Activated CD8-positive, alpha-beta memory T cell treated with anti-CD3 and anti-CD28 coated beads, Interleukin-2, amount 10 ng/mL, durations not matched to agents 7 days and 5 days (primary cell): ENCODE measurements at places on chromosomes 2 and 18. TPM values are rescaled to one million over a fixed set of nuclear protein-coding genes. Genes with fewer than 3 reads are reported as not detected.

GRCh38 chr2:102585847-102586404, 33.4 kb upstream of the SLC9A2 start:
- DNase-seq = no peak

GRCh38 chr2:46663614-46664013, 184.2 kb downstream of the TMEM247 start:
- no peak for DNase-seq

- no peak for DNase-seq
These were observed 33.1 kb upstream of the ZNF532 start for GRCh38 chr18:58831606-58832005.

- no peak for DNase-seq
These were observed 3.5 kb upstream of the FAM124B start for GRCh38 chr2:224405412-224405811.

- DNase-seq = peak; percentile 75
These were observed 79.7 kb upstream of the MSH2 start for GRCh38 chr2:47323009-47323821.

DNA sequence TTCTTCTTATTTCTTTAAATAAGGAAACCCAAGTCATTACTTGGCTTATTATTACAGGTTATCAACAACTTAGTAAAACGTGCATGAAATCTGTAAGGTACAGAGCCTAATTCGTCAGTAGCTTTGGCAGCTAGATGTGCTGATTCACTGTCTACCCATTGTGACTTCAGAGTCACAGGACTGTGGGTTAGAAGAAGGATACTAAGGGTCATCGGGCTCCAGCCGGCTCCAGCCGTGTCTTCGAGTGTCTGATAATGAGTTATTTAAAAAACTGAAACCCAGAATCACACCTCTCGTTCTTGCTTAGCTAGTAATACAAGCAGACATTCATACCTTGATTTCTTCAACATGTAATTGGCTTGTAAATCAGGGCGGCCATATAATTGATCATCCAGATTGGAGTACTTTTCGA, 170.5 kb downstream of the FMNL2 start:
- no peak for DNase-seq

GRCh38 chr2:134109725-134110124, 144.1 kb upstream of the MGAT5 start:
- no peak for DNase-seq

DNA sequence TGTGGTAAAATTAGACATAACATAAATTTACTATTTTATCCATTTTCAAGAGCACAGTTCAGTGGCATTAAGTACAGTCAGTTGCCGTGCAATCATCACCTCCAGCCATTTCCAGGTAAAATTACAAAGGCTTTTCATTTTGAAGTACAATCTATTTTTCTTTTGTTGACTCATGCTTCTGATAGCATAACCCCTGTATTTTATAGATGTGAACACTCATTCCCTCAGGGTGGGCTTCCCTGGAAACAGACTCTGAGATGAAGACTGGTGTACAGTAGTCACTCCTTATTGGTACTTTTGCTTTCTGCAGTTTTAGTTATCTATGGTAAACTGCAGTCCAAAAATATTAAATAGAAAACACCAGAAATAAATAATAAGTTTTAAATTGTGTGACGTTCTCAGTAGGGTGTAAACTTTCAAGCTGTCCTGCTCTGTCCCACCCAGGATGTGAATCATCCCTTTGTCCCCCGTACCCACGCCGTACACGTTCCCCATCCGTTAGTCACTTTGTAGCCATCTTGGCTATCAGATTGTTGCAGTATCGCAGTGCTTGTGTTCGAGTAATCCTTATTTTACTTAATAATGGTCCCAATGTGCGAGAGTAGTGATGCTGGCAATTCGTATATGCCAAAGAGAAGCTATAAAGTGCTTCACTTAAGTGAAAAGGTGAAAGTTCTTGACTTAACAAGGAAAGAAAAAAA, 41.1 kb upstream of the NAB1 start:
- no peak for DNase-seq

GRCh38 chr2:197828464-197829135, 24.2 kb downstream of the PLCL1 start:
- DNase-seq = no peak

GRCh38 chr18:79008356-79008940, 28.8 kb downstream of the SALL3 start:
- no peak for DNase-seq

Gene LCT
- 0.56 TPM for total RNA-seq

Gene INO80D
- total RNA-seq = 29.4 TPM

Gene FEV
- total RNA-seq = not detected

Gene GCG
- not detected for total RNA-seq
